ENCODE measurements at places on chromosomes 1 and 21.

DNA sequence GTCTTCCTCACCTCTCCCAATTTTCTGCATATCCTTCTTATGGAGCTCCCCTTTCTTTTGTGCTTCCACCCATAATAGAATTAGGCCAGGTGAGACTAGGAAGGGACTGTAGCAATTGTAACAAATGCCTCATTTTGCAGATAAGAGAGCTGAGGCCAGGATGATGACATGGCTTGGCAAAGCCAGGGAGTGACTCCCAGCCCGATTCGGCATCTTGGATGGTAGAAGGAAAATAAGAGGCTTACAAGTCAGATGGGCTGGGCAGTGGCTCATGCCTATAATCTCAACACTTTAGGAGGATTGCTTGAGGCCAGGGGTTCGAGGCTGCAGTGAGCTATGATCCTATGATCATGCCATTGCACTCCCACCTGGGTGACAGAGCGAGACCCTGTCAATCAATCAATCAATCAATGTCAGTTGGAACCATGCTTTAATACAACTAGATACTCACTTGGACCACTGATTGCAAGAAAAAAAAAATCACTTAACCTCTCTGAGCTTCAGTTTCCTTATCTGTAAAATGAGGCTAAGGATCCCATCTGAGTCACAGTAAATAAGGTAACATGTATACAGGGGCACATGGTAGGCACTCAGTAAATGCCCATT lies 51.6 kb downstream of the PLEKHA6 start:
- DNase-seq, result no peak

DNA sequence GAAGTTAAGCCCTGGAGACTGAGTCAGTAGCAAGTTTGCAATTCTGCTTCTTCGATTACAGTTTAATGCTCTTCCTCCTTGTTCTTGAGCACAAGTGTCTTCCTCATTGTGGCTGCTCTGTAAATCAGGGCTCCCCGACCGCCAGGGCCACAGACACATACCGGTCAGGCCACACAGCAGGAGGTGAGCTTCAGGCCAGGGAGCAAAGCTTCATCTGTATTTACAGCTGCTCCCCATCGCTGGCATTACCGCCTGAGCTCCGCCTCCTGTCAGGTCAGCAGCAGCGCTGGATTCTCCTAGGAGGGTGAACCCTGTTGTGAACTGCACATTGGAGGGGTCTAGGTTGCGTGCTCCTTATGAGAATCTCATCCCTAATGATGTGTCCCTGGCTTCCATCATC lies 1.7 kb upstream of the TRAPPC10 start:
- no peak for DNase-seq

DNA sequence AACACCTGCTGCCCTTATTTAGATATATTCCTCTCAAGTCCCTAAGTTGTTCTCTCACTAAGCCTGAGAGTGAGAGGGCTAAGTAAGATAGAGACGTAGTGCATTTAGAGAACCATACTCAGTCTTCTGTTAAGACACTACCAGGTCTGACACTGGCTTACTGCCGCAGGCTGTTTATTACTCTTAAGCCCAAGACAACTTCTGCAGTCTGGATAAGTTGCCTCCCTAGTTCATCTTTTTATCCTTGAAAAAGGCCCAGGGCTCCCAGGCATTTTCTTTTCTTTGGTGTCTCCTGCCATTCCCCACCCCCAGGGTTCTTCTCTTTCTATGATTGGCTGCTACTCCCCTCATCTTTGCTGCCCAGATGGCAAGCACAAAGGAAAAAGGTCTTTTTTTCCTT lies 38.7 kb downstream of the CACHD1 start:
- DNase-seq, result no peak

GRCh38 chr1:108878160-108878469 lies 1.3 kb downstream of the GPSM2 start:
- no peak for DNase-seq

DNA sequence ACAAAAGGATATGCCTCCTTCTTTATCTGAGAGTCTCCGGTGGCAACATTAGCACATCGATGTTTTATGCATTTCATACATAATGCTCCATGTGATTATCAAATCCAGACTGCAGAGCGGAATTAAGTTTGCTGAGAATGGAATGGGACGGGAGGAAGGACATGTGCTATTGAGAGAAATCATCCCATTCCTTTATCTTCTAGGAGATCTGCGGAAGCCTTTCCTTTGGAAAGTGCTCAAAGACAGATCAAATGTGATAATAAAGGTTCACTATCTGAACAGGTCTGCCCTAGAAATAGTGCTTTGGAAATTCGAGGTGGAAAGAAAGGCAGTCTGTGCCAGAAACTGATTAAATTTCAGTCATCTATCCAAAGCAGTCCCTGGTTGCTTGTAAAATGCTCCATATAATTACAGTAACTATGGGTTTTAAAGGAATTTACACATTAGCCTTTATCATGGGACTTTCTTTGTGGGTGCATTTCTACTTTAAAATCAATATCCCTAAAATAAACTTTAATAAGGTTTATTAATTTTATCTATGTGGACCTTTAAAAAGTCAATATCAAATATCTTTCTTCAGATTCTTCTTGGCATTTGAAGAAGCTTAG lies 473.5 kb upstream of the ADGRL2 start:
- no peak for DNase-seq

GRCh38 chr1:222974496-222974895 lies 159.7 kb downstream of the DISP1 start:
- no peak for DNase-seq

GRCh38 chr21:43361493-43362296 lies 65.2 kb downstream of the SIK1 start:
- DNase-seq, result no peak

DNA sequence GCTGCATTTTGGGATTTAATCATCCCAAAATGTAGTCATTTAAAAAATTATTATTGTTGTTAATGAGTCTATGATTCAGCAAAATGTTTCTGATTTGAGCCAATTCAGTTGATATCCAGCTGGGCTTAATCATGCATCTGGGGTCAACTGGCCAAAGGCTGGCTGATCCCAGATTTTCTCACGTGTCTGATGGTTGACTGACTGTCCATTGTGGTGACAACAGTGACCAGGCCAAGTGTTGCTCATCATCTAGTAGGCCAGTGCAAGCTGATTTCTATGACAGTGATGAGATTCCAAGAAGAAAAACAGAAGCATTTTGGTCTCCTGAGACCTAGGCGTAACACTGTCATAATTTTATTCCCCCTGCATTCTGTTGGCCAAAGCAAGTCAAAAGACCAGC lies 80.1 kb upstream of the ZC3H11B start:
- DNase-seq, result no peak

GRCh38 chr1:239874831-239875230 lies 216.9 kb upstream of the FMN2 start:
- DNase-seq, result no peak

- no peak for DNase-seq
Measured at GRCh38 chr1:56045477-56045876, 533.9 kb downstream of the PLPP3 start.

DNA sequence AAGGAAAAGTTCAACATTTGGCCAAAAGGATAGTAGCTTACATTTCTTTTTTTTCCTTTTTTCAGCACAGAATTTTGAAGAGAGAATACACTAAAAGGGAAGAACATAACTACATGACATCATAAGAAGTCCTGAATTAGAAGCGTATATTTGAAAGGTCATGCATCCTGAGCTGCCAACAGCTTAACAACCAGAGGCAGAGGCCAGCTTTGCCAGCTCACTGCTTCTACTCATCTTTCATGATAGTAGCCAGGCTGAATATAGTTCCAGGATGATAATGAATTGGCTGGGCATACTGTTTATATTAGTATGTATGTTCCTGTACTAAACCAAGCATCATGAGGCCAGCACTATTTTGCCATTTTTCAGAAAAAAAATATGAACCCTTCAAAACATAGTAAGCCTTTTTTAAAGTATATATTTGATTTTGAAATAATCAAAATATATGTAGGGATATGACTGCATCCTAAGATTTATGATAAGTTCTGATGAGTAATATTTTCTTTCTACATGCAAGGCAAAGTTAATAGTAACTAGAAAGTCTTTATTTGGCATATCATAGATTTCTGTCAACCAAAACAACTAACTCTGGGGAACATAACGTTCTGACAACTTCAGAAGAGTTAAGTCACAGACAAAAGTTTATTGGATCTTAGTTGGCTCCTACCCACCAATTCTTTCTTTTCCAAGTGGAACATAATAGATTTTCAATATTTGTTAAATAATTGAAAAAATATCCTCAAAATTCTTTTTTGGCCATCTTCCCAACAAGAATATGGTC lies 123.2 kb downstream of the DPYD start:
- no peak for DNase-seq

DNA sequence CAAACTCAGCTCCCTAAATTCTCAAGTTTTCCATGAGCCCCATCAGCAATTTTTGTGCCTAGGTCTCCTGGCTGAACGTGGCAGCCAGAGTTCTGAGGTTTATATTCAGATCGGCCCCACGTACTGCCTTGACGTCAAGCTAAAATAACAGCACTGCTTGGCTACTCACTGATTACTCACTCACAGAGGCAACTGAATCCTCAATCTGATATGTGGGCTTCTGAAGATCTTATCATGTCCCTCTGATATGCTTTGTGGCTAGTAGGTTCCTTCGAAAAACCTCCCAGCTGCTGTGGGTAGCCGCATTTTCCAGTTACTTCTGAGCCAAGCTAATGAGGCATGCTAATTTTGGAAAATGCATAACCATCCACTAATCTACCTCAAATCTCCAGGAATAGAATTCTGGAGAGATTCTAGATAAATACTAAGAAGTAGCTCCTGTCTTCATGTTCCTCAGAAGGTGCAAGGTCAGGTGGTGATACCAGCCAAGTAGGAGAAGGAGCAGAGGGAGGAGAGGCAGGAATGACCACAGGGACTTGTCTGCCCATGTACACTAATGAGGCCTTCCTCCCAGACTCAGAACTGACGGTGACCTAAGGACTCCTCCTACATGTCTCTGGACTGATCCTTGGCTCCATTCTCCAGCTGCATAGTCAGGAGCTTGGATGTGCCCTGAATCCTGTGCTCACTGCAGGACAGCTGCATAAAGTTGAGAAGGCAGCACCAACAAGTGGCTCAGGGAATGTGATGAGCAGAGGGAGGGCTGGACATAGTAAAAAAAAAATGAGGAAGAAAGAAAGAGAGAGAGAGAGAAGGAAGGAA lies 263.7 kb downstream of the TNR start:
- DNase-seq, result no peak

- DNase-seq, result no peak
Measured at GRCh38 chr1:182366596-182366995, 25.0 kb downstream of the GLUL start.

DNA sequence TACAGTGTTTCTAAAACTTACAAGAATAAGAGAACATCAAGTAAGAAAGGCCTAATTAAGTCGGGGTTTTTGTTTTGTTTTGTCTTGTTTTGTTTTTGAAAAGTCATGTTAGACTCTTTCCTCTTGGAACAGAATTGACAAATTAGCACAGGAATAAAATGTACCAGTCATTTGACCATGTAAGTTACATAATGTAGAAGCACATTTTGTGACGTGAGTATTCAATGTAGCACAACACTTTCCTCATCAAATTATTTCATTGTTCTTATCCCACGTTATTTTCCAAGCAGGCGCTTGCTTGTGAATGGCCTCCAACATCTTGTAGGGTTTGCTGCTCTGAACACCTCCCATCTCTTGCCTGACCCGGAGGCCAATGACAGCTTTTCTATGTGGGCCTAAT lies 34.7 kb upstream of the DNASE2B start:
- no peak for DNase-seq

- no peak for DNase-seq
Measured at GRCh38 chr1:215539803-215540570, 27.1 kb upstream of the KCTD3 start.

GRCh38 chr21:17988102-17988437 lies 168.9 kb upstream of the C21orf91 start:
- DNase-seq, result no peak

- no peak for DNase-seq
Measured at GRCh38 chr21:45534636-45535331, 7.5 kb downstream of the SLC19A1 start.

- DNase-seq, result no peak
Measured at GRCh38 chr1:172467446-172467845, 23.6 kb upstream of the PIGC start.

DNA sequence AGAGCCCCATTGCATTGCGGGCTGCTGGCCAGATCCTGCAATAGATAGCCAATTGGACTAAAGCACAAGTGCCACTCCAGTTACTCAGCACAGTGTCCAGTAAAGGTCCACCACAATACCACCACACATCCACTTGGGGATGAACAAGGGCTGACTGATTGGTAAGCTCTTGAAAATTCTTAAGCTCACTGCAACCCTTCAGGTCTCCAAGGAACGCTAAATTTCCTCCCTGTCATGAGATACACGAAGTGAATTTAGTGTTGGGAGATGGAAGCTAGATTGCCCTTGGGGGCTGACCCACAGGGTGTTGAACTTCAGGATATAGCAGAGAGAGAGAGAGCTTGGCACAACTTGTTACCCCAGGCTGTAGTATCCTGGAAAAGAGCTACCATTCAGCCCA lies 9.8 kb upstream of the AADACL3 start:
- no peak for DNase-seq

GRCh38 chr1:11944358-11944931 lies 9.9 kb downstream of the PLOD1 start:
- DNase-seq, result no peak

GRCh38 chr21:46562964-46563607 lies 41.8 kb downstream of the S100B start:
- no peak for DNase-seq

DNA sequence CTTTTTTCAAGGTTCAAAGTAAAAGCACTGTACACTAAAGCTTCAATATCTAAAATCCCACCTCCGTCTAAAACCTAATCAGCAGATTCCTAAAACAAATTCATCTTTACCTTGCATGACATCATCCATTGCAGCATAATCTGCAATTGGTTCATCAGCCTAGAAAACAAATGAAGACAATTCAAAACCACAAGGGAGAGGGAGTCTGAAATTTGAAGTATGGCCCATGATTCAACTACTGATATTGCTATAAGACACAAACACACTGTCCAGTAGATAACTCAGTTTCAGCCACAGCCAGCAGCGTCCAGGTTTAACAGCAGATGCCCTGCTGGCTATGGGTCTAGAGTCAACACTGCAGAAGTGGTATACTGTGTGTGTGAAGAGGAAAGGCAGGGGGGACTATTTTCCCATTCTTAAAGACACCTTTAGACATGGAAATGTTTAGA lies 17.9 kb upstream of the RAP1GAP start:
- DNase-seq, result no peak

GRCh38 chr21:31766899-31767298 lies 35.0 kb upstream of the SCAF4 start:
- DNase-seq, result no peak

- no peak for DNase-seq
Measured at GRCh38 chr1:56286956-56287355, 292.4 kb downstream of the PLPP3 start.

GRCh38 chr1:7468248-7468647 lies 302.8 kb upstream of the VAMP3 start:
- DNase-seq, result no peak

DNA sequence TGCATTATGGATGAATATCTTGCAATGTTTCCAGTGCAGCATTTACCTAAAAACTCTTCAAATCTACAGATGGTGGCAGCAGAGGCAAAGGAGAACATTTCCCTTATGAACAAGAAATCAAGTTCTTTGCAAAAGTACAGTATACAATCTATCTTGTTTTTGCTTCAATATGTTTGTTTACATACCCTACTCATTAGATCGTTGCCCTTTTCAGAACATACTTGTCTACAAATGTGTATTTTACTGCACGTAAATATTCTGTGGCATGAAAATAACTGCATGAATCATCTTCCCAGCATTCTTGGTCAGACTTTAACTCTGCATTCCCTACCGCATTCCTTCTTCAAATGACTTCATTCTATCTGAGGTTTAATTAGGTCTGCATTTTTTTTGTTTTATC lies 212.7 kb downstream of the ZP4 start:
- no peak for DNase-seq

Measured in activated CD8-positive, alpha-beta memory T cell treated with anti-CD3 and anti-CD28 coated beads for 48 hours (primary cell).